ENCODE measurements at places on chromosomes 11 and 22.

- DNase-seq, result no peak
Observed at GRCh38 chr22:43236411-43237166, 49.7 kb upstream of the TTLL12 start.

GRCh38 chr11:83157594-83158356 is 844 bp downstream of the PCF11 start:
- DNase-seq, result peak; percentile 59

DNA sequence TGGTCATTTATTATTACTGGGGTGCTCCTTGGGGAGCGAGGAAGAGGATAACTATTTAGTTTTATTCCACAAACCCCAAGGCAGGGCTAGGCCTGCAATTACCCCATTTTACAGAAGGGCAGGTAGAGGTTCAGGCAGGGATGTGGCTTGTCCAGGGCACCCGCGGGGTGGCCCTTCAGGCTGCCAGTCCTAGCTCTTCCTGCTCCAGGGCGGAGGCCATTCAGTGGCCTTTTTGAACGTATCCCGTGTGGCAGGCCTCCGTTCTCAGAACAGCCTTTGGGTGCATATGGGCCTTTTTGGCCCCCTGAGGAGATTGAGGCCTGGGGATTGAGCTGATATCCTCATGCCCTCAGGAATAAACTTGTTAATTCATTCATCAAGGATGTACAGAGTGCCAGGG is 66.2 kb downstream of the MPPED1 start:
- DNase-seq, result no peak

DNA sequence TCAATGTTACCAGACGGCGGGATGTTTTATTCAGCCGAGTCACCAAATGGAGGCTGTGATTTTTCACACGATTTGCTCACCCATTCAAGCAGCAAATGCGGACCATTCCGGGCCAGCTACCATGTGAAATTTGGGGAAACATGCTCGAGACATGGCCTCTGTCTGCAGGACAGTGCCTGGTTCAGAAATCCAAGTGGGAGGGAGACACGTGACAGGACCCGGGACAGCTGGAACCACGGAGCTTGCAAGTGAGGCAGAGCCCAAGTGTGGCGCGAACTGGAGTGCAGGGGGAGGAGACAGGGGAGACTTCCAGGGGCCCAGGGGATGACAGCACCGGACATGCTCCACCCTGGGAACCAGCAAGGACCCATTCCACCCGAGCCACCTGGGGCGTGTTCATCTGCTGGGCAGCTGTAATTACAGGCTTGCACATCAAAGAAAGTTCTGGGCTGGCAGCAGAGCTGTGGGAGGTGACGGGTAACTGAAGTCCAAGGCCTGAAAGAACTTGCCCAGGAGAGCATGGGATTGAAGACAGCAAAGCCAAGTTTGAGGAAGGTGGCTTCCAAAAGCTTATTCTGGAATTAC is 16.5 kb downstream of the CERK start:
- DNase-seq, result no peak

DNA sequence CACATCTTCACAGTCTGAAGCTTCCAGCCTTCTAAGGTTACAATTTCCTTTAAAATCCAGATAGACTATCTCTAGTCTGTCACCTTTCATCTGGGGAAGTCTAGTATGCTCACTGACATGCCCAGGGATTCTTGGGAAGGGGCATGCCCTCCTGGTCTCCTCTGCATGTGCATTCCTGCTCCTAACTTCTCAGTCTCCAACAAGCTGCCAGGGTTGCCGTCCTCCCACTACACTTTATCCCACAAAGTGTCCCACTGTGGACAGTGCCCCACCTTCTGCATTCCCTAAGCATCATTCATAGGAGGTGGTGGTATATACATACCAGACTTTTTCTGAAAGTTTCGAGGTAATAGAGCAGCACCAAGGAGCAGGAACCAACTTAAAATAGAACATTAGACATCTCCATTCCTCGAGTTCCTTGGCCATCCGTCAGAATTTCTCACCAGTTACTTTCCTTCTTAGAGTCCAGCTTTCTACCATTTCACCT is 28.7 kb downstream of the EIF3F start:
- DNase-seq, result no peak
